ENCODE measurements at places on chromosomes 5 and 9.

DNA sequence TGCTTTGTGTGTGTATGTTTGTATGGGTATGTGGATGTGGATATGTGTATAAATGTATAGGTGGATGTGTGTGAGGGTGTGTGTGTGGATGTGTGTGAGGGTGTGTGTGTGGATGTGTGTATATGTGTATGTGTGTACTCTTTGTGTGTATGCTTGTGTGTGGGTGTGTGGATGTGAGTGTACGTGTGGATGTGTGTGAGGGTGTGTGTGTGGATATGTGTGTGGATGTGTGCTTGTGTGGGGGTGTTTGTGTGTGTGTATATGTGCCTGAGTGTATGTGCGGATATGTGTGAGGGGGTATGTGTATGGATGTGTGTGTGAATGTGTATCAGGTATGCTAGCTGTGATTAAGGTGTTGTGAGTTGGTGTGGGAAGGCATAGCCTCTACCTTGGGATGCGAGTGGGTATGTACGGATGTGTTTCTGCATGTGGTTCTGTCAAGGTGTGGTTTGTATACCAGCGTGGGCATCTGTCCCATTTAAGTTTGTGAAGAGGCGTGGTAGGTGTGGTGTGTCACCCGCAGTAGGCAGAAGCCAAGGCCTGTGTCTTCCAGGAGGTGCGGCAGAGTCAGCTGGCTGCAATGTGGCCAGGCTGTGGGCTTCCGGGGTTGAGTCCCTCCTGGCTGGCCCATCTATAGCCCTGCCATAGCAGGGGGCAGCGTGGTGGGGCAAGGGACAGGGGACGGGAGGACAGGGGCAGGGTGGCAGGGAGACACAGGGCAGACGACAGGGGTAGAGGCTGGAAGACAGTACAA is 155.8 kb downstream of the DAB2IP start:
- no peak overlapping the region for H3K27ac ChIP-seq
- H3K4me1 ChIP-seq: no peaks in the 10 kb centered on the region
- H3K4me3 ChIP-seq: no peak overlapping the region
- H3K27me3 ChIP-seq: no peaks in the 10 kb centered on the region

- no peak overlapping the region for H3K4me3 ChIP-seq
- H3K4me1 ChIP-seq: peaks cover 16% of the 10 kb centered on the region
- no peak overlapping the region for H3K27ac ChIP-seq
- DNase-seq: no peak
- H3K27me3 ChIP-seq: no peaks in the 10 kb centered on the region
Measured at GRCh38 chr9:87610200-87611155, 112.8 kb downstream of the DAPK1 start.

DNA sequence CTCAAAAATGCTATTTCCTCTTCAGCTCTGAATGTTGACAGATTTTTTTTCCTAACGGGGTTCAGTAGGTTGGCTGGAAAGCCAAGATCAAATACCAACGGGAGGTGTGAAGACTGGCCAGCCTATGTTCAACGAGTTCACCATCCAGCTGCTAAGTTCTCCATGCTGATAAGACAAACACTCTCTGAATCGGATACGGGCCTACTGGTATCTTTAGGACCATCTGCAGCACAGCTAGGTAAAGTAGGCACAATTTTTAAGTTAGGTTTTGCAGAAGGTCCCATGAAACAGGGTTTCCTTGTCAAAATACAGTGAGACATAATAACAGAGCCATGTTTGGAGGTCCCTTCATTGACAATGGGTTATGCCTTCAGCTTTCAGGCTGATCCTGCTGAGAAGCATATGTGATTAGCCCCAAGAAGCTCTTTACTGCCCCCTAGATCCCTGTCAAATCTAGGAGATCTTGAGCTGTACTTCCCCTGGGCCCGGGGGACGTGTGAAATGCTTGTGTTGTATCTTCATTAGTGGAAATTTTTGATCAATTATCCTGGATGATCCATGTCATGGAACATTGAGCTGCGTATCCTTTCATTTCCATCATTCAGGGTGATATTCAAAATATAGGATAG is 60.6 kb downstream of the PGM5 start:
- no peaks in the 10 kb centered on the region for H3K27me3 ChIP-seq
- H3K4me1 ChIP-seq: no peaks in the 10 kb centered on the region
- DNase-seq: no peak
- no peaks in the 10 kb centered on the region for H3K36me3 ChIP-seq
- no peak overlapping the region for H3K4me3 ChIP-seq

- no peak overlapping the region for H3K4me3 ChIP-seq
- no peak for DNase-seq
- H3K27me3 ChIP-seq: peaks cover 16% of the 10 kb centered on the region
- no peak overlapping the region for H3K27ac ChIP-seq
- peaks cover 6% of the 10 kb centered on the region for H3K4me1 ChIP-seq
Measured at GRCh38 chr9:2022560-2022959, 7.4 kb downstream of the SMARCA2 start.

GRCh38 chr9:93326654-93327053 is 124.8 kb upstream of the FAM120A start:
- H3K4me1 ChIP-seq: no peaks in the 10 kb centered on the region
- no peak for DNase-seq
- no peaks in the 10 kb centered on the region for H3K27me3 ChIP-seq
- H3K27ac ChIP-seq: no peak overlapping the region

DNA sequence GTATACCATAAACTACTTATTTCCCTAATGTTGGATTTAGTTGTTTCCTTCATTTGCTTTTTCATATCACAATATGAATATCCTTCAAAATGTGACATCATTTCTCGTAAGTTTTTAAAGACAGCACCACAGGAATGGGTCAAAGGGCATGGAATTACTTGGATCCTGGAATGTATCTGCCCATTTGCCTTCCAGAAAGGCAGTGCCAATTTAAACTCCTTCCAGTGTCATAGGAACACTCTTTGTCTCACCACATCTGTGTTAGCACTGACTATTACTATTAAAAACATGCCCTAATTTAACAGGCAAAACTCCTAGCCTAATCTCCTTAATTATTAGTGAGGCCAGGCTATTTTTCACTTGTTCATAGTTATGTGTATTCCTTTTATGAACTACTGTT is 58.0 kb downstream of the SPTLC1 start:
- DNase-seq: no peak
- H3K27ac ChIP-seq: no peak overlapping the region
- no peaks in the 10 kb centered on the region for H3K27me3 ChIP-seq

Data from H1 (cell line).